Activated CD4-positive, alpha-beta T cell treated with anti-CD3 and anti-CD28 coated beads, Interleukin-2, amount 50 U/mL, for 4 hours (primary cell): ENCODE measurements at places on chromosomes 7 and 10.

GRCh38 chr10:113157441-113157840 lies 207.4 kb downstream of the TCF7L2 start:
- DNase-seq = no peak

DNA sequence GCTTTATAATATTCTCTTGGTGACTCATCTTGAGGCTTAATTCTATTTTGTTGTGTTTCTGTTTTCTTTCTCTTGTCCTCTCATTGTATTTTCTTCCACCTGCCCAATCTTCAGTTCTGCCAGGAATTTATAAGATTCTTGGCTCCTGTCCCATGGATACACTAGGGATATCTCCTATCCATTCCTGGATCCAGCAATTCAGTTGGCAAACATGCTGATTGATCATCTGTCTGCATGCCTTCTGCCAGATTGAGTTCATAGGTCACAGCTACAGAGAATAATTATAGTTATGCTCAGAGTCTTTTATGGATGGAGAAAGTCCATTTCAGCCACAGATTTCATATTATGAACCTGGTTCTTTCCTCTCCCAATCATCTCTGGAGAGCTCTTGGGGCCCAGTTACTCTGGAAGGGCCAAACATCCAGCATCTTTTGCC lies 140.4 kb upstream of the MAGI2 start:
- no peak for DNase-seq

DNA sequence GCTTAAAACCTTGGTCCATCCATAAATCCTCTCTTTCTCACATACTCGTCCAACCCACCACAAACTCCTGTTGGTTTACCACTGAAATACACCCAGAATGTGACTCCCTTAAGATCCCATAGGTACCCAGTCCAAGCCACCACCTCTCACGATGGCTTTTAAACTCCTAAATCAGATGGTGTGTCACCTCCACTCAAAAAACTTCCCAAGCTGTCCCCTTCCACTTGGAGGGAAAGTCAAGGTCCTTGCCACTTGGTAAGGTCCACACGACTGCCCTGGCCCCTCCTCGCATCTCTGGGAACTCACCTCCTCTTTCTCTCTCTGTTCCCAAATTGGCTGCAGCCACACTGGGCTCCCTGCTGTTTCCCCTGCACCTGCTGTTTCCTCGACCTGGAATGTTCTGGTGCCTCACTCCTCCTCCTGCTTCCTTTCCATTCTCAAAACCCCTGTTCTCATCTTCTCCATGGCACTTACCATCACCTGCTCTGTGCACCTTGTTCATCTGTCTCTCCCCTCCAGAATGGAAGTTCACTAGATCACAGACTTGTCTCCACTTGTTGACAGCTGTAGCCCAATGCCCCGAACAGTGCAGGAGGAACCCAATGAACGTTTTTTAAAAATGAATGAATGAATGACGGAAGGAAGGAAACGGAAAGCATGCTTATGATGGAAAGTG lies 23.0 kb downstream of the ZFAND2A start:
- no peak for DNase-seq

GRCh38 chr7:114921631-114922025 lies 266 bp upstream of the MDFIC start:
- no peak for DNase-seq

- no peak for DNase-seq
Observed at GRCh38 chr10:5613481-5614154, 52.8 kb downstream of the ASB13 start.

DNA sequence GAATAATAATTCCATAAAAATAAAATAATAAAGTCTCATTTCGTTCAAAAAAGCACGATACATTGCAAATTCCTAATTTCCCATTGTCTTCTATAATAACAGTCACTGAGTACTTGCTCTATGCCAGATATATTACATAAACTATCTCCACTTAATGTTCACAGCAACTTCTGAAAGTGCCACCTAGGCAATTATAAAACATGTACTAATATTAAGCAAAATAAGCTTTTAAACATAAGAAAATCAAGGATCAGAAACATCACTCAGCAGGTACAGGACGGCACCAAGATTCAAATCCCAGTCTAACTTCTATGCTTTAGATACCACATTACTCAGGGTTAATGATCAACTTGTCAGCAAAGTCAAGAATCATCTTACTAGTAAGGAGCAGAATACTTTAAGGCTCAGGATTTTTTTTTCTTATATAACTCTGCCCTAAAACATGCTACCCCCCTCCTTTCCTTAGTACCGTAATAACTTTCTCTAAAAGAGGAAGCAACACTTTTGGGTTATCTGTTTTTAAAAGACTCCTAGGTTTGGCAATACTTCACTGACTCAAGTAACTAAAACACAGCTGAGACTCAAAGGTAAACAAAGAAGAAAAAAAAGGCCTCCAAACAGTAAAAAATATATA lies 51.3 kb downstream of the USP6NL start:
- no peak for DNase-seq

GRCh38 chr7:7773334-7774309 lies 55.2 kb upstream of the RPA3 start:
- DNase-seq = no peak
